ENCODE measurements at places on chromosomes 4 and X. TPM values are rescaled to one million over a fixed set of nuclear protein-coding genes. Genes with fewer than 3 reads are reported as not detected.

GRCh38 chr4:148776941-148777340 lies 334.7 kb upstream of the NR3C2 start:
- DNase-seq, result no peak

DNA sequence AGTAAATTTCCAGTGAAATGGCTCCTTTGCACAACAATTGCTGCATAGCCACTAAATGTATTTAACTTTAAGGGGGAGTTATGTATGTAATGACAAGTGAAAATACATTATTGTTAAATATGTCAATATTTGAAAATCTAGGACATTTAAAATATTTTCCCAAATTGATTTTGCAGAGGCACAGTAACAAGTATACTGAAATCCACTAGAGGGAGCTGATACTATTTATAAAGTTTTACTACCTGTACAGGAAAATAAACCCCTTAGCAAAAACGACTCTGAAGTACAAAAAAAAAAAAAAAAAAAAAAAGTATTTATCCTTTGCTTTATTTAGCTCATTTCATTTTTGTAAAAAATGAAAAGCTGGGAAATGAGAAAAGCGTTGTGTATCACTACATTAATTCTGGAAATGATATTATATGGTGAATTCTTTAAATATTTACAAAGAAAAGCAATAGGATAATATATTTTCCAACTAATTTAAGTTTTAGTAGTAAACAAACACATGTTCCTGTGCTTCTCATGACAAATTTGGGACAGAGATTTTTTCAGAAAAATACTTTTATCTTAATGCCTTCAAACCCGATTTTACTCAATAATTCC lies 727.7 kb downstream of the DMD start:
- DNase-seq, result no peak

PF4V1 gene
- total RNA-seq, result not detected

DNA sequence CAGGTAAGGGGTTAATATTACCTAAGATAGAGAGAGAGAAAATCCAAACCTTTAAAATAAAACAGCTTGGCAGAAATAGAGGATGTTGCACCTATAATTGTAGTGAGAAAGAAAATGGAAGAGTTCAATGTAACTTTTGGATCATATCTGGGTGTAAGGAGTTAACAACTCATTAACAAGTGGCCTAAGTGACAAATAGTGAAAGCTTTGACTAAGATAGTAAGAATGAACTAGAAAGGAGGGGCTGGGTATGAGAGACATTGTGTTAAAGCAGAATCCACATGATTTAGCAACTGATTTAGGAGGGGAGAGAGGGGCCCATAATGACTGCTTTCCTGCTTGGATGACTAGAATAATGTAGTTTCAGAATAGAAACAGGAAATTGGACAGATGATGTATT lies 761.0 kb downstream of the IL1RAPL1 start:
- DNase-seq, result no peak

DNA sequence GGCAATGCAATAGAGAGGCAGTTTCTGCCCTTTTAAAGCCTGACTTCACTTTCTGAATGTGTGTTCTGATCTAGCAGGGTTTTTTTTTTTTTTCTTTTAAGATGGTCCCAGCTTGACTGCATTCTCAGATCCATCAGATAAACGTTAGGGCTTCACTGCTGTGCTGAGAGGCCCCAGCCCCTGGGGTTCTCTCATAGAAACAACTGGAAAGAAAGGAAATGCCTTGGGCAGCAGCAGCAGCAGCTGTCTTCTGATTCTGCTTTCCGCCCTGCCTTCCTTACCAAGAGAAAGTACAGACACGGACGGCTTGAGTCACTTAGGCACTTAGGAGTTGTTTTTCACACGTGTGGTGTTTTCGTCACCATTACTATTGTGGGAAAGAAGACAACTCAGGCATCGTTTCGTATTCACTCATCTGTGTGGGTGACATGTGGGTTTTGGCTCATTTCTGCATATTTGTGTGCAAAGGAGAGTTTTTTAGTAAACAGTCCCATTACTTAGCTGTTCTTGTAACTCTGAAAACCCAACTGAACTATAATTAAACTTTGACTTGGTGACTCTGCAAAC lies 172.0 kb downstream of the PTTG2 start:
- DNase-seq, result no peak

GRCh38 chrX:7390441-7390840 lies 242.5 kb upstream of the PUDP start:
- no peak for DNase-seq

DNA sequence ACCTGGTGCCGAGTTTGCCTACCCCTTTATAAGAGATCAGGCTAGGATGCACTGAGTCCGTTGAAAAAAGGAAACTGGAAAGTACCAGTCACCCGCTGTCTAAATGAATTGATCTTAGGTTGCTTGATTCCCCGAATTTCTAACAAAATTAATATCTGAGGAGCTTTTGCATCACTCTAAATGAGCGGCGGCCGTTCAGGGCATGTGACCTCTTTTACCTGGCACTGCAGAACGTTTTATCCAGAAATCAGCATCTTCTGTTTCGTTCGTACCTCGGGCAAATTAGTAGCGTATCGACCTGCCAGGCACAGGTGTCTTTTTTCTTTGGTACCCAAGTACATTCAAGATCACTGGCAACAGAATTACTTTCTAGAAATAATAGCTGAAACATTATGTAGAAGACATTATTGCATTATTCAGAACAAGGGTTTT lies 876 bp downstream of the KLHL2 start:
- no peak for DNase-seq

- no peak for DNase-seq
These were observed 3.1 kb downstream of the CXCL2 start for GRCh38 chr4:74095886-74096264.

DMRTC1 gene
- total RNA-seq, result not detected

GRCh38 chr4:98747393-98748091 lies 89.1 kb upstream of the TSPAN5 start:
- no peak for DNase-seq

DNA sequence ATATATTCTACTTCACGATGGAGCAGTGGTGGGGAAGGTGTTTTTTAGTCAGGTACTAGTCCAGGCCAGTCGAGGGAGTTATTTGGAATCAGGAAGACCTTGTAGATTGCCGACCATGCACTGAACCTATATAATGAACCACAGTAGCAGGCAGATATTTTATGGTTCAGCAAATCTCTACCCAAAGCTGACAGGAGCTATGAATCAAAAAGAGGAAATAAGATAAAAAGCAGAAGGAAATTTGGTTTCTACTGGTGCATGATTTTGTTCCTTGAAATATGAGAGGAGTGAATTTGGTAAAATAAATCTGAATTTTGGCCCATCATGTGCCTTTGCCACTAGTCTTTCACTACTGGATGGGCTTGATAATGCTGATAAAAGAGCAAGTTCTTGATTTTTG lies 924.3 kb upstream of the DIAPH2 start:
- DNase-seq, result no peak

DNA sequence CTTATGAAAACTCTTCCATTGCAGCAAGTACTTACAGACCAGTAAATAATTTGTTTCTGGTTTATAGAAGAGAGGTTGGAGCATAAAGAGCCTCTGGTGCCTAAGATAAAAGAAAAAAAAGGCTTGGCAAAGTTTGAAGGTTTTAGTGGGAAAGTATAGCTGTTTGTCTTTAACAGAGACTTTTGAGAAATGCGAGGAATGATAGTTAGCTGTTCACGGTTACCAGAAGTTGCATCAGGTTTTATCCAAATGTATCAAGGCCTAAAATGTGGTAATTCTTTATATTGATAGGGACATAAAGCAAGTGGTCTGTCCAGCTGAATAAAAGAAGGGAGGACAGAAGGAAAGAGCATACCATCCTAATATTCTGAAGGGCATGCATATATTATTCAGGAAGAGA lies 29.3 kb downstream of the RAP1GDS1 start:
- DNase-seq, result no peak

DNA sequence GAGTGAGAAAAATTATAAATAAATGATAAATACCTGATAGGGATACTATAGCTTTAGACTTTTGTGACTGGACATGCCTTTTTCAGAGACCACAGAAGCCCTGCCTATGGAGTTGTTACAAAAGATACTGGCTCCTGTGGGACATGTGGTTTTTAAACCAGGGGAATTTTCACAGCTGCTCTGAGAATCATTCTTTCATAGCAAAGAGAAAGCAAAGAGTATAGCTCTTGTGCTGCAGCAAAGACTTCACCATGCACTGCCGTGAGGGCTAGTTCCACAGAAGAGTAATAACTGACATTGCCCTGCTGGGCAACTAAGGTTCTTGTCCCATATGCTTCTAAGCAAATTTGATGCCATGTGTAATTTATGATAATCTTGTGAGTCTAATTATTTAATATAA lies 98.2 kb downstream of the MAPK10 start:
- no peak for DNase-seq

- DNase-seq, result no peak
These were observed 11.5 kb downstream of the XIAP start for GRCh38 chrX:123871309-123871708.

- no peak for DNase-seq
These were observed 52.9 kb upstream of the TRPC5OS start for GRCh38 chrX:111823128-111823527.

DNA sequence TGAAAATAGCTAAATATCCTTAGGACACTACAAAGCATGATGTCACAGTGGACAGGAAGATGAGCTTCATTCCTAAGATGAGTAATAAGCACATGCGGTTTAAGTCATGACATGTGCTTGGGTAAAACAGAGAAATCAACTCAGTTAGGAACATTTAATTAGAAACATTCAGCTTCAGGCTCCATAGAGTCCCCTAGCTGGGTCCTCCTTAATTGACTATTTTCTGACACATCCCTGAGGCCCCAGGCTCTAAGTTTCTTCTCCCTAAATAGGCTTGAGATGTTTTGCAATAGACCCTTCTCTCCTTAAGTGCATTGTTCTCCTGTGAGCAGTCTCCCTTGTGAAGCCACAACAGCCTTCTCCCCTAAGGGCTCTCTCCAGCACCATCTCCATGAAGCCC lies 70.4 kb upstream of the ANXA3 start:
- no peak for DNase-seq

DNA sequence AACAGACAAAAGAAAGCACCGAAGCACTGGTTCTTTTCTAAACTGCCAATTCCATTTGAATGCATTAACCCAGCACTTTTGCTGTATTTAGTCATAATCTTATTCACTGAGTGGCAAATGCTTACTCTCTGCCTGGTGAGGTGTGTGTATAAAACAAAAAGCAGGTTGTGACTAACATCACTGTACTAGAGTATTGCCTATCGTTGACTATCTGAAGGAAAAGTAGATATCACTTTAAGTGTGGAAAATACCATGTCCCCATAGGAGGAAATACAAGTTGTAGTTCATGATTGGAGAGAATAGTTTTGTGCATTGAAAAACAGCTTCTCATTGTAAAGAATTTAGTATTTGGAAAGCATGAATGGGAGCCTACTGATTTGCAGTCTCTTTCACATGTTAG lies 2.7 kb downstream of the PDLIM5 start:
- no peak for DNase-seq
